ENCODE measurements at places on chromosomes 4 and X. TPM values are rescaled to one million over a fixed set of nuclear protein-coding genes. Genes with fewer than 3 reads are reported as not detected.

CSAG3 gene
- not detected for total RNA-seq

- DNase-seq: no peak
Observed at GRCh38 chr4:59180161-59180560, 2020.0 kb upstream of the ADGRL3 start.

PCDH10 gene
- 2.5 TPM for total RNA-seq

CXCL9 gene
- total RNA-seq: not detected

DNA sequence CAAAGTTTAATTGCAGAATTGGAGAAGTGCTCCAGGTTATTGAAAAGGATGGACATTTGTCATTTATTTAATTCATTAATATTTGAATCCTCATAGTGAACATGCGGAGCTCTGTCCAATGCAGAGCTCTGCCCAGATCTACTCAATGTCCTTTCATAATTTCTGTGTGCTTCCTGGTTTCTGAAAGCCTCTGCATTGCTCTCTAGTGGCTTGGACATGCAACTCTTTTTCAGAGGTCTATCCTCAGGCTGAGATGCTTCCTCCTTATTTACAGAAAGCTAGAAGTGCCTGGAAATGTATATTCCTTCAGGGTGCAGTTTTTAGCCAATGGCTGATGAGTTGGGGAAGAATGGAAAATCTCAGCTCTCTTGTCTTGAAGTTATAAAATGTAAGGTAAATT, 786.1 kb upstream of the AADAT start:
- no peak for DNase-seq

DNA sequence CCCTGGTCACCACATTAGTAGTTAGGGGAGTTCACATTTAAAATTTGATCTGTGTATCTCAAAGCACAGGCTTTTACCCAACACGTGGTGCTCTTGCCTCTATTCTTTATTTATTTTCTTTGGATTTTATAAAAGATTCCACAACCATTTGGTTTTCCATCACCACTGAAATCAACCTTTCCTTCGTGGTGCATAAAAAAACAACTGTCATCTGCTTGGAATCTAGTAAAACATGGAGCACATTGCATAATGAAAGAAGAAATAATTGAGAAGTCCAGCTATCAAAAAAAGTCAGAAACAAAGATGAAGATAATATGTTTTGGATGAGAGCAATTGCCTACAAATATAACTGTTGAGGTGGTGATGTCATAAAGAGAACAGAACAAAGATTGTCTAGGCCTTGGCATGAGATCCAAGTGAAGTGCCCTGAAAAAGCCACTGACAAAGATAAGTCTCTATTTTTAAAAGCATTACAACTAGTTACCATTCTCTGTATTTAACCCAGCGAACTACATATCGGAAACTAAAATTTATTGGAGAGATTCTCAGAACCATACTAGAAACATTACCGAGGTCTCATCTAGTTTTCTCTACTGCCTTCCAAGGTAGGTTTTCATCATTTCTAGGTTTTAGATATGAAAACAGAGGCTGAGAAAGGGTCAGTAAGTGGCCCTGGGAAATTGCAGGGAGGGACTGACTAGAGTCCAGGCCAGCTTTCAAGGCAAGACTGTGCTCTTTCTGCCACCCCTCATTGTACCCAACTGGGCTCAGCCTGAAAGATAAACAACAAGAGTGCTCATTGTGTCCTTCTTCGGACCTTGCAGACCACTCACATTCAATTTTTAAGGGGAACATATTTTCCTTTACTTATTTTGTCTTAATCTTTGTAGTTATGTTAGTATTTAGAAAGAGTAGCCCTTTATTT, 127.3 kb downstream of the MAD2L1 start:
- no peak for DNase-seq

MAGEA2B gene
- total RNA-seq: not detected

- DNase-seq: no peak
Observed at GRCh38 chrX:130994671-130995070, 63.5 kb upstream of the ARHGAP36 start.

GRCh38 chrX:114924423-114924822, 93.0 kb downstream of the IL13RA2 start:
- no peak for DNase-seq

DNA sequence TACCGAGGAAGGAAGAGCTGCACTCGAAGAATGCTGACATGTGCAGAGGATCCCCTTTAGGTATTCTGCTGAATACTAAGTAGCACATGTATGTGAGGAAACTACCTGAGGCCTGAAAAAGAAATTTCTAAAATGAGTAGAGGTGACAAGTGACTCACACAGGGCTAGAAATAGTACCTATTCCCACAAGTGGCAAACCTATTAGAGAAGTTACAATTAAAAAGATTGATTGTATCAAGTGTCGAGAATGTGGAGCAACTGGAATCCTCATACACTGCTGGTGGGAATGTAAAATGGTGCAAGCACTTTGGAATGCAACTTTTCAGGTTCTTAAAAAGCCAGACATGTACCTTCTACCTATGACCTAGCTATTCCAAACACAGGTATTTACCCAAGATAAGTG, 47.4 kb downstream of the CCSER1 start:
- no peak for DNase-seq

GRCh38 chr4:113556382-113557134, 205.0 kb downstream of the CAMK2D start:
- DNase-seq: no peak

HERC3 gene
- 2.3 TPM for total RNA-seq

Measured in Caki2 (cell line).